ENCODE measurements at places on chromosomes 4 and X.
A peak's percentile ranks its signal among the peaks of the same experiment; 100 is the strongest.

GRCh38 chr4:82951196-82951595, 50.7 kb downstream of the THAP9 start:
- no peak for DNase-seq

- no peak for DNase-seq
These were observed 7.4 kb downstream of the MEPE start for GRCh38 chr4:87840149-87840548.

DNA sequence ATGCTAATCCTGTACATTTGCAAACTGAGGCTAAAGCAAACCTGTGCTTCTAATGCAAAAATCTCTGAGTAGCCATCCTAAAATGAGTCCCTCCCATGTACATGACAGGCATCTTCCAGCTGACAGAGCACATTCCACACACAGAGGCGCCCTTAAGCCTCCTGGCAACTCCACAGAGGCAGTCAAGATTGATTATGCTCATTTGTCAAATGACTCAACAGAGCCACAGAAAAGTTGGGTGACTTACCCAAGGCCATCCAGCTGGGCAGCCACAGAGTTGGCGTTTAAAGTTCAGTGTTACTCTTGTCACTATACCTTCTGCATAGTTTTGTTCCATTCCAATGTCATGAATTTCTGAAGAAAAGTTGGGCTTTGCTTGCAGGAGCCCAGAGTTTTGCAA, 394.6 kb upstream of the FGF13 start:
- no peak for DNase-seq

GRCh38 chr4:5784960-5785611, 74.1 kb downstream of the EVC start:
- DNase-seq: no peak

GRCh38 chrX:152641996-152642395, 4.3 kb downstream of the GABRQ start:
- no peak for DNase-seq

DNA sequence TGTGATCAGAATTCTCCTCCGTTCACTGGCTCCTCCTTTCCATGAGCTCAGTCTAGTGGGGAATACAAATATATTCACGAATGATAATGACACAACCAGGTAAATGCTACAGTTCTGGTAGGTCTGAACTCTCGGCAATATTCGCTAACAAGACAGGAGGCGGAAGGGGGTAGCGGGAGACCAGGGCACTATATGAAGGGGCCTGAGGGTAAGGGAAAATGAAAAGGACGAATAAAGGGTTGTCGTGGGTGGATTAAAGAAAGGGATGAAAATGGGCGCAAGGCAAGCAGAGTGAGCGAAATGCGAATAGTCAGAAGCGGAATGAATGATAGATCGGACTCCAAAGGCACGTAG, 743 bp downstream of the NKAP start:
- no peak for DNase-seq

DNA sequence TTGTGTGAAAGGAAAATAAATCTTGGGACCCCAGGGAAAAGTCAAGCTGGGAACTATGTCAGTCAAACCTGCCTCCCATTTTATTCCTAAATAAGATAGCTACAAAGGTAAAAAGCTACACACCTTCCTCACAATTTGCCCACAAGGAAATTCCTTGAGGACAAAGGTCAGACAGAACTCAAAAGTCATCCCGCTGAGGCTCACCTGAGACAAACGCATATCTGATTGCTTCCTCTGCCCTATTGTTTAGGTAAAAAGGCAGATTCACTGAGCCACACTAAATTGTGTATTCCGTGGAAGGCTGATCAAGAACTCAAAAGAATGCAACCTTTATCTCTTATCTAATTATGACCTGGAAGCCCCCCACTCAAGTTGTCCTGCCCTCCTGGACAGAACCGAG, 58.7 kb upstream of the MAML3 start:
- DNase-seq: no peak

- DNase-seq: no peak
These were observed 7.6 kb upstream of the TLR2 start for GRCh38 chr4:153676486-153676885.

DNA sequence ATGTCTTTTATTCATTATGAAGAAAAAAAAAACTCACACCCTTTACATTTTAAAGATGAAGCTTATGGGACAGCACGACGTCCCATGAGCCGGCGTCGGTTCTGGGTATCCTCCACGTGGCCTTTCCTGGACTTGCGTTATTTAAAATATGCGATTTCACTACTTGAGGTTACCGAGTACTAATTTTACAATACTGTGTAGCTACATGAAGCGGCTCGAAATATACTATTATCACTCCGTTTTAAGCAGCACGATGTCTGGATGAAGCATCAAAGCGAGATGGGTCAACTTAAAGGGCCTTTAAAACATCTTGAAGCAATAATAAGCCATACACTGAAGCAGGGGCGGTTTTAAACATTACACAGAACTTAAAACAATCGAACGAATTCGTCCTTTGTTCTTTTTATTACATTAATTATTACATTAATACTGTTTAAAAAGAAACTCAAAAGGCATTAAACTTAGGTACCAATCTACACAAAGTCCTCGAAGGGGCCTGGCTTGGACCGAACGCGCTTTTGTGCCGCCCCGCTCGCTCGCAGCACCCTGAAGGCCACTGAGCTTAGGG, 1.4 kb upstream of the KLF3 start:
- no peak for DNase-seq

- no peak for DNase-seq
These were observed 115.1 kb upstream of the PNPLA4 start for GRCh38 chrX:8042304-8042703.

DNA sequence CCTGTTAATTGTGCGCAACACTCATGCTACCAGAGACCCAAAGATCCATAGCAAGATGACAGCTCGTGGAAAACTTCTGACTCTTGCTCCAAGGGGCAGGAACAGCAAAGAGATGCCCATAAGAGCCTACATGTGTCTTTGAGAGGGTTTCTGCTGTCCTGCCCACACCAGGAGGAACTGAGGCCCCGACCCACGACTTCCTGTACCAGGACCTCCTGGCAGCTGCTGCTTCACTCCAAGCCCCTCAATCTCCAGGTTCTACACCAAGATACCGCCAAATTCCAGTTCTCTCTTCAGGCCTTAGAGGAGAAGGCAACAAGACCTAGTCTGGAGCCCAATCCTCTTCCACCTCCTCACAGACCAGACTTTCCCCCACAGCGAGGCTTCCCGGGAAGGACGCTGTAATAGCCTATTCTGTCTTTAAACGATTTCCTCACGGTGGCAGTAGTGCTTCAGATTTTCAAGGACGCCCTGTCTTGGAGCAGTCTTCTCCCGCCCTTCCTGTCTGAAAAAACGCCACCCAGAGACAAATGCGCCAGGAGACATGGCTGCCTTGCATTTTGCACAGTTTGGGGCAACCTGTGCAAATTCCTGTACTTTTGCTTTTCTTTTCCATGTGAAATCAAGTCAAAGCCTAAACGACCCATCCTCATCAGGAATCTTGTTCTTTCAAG, 230.2 kb upstream of the STK26 start:
- DNase-seq: peak; percentile 82

GRCh38 chr4:187586892-187587291, 408.7 kb upstream of the ZFP42 start:
- no peak for DNase-seq
